ENCODE measurements at places on chromosomes 7 and 10.

DNA sequence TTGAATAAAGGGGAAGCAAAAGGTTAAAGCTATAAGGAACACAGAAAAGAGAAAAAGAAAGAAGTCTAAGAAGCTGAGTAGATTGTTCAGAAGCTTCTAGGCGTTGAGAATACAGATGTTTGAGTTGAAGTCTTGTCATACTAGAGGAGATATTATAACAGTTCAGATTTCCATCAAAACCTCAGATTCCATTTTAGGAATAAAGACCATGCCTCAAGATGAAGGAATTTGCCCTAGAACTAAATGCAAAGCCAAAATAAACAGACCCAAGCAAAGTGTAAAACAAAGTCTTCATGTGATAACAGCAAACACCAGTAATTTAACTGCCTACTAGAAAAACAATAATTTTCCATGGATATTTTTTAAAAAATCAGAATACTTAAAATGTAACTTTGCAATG lies 476.5 kb upstream of the POT1 start:
- no peak for DNase-seq

- DNase-seq, result no peak
Observed at GRCh38 chr10:88592906-88593305, 6.3 kb downstream of the LIPJ start.

DNA sequence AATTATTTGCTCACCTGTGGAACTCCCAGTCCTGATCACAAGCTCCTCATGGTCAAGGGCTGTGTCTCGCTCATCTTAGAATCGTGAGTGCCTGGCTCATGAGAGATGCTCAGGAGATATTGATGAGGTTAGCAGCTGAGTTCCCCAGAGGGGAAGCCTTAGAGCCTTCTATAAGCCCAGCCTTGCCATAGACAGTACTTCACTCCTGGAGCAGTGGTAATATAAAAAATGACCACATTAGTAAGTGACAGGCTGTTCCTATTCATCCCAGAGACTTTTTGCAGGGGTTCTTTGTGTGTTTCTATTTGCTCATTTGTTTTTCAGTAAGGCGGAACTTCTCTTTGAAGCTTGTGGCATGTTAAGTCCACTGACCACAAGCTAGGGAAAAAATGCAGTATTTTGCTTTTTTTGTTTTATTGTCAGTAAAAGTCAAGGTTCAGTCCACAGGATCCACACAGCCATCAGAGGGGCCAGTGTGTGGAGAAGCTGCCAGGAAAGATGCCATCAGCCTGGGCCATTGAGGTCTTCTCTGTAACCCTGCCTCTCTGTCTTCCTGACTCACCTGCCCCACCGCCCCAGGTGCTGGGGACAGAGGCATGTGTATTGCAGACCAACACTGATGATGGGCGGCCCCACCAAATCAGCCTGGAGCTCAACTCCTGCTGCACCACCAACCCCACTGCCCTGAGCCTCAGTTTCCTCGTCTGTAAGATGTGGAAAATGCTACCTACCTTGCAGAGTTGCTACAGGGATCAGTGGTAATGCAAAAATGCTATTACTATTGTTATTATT lies 36.4 kb upstream of the JCAD start:
- DNase-seq, result no peak

DNA sequence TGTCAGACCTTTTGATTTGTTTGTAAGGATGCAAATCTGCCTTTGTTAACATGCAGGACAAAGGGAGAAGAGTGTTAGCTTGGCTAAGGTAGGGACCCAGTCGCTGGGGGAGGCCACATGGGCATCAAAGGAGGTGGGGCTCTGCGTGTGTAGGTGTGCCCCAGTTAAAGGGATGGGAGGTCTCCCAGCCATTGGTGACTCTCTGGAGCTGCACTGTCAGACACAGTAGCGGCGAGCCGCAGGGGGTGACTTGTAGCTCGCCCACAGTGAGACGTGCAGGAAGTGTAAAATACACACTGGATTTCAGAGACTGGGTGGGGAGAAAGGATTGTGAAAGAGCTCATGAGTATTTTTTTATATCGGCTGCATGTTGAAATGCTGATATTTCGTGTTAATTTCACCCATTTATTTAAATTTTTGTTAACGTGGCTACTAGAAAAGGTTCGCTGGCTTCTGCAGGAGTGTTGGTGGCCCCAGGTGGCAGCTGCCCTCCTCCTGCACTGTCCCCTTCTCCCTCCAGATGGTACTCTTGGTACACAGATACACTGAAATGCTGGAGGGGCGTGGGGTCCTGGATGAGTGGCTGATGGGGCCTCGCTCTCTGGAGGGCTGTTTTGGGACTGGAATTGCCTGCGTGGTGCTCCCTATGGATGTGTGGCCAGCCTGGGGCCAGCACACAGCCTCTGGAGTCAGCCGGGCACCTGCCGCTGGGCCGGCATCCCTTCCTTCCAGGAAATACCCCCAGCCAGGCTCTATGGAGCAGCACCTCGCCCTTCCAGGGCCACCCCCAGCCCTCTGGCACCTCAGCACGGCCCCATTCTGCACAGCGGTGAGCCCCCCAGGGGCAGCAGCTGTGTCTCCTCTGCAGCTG lies 59.2 kb downstream of the LHPP start:
- peak; percentile 19 for DNase-seq

DNA sequence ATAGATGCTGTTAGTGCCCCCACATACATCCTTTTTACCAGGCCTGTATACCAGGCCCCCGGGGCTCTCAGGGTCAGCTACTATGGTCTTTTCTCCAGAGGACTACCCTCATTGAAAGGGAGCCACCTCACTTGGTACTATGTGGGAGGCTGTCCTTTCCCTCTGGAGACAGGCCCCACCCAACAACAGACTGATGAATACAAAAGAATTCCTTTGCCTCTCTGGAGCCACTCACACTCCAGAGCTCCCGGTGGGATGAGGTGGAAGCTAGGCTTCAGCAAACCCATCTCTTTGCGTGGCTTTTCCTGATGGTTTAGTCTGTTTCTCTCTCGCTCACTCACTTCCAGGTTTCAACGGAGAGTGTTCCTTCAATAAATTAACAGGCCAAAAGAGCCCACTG lies 30.3 kb downstream of the ANKMY2 start:
- DNase-seq, result no peak

DNA sequence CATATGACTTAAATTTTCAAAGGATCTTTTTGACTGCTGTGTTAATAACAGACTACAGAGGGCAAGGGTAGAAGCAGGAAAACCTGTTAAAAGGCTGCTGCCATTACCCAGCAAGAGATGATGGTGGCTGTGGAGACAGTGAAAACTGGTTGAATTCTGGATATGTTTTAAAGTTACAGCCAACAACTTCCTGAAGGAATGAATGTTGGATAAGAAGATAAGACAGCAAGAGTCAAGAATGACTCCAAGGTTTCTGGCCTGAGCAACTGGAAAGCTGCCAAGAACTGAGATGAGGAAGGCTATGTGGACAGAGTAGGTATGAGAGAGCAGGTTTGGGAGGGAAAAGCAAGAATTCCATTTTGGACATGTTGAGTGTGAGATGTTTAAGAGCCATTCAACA lies 19.1 kb downstream of the CNOT4 start:
- DNase-seq, result peak; percentile 60

- no peak for DNase-seq
Observed at GRCh38 chr10:33871061-33871956, 536.8 kb upstream of the NRP1 start.

- no peak for DNase-seq
Observed at GRCh38 chr10:75405598-75406461, 4.3 kb upstream of the ZNF503 start.

GRCh38 chr7:151310578-151310977 lies 31.0 kb upstream of the NUB1 start:
- peak; percentile 13 for DNase-seq

GRCh38 chr7:134388336-134389019 lies 70.4 kb downstream of the AKR1B1 start:
- DNase-seq, result no peak

DNA sequence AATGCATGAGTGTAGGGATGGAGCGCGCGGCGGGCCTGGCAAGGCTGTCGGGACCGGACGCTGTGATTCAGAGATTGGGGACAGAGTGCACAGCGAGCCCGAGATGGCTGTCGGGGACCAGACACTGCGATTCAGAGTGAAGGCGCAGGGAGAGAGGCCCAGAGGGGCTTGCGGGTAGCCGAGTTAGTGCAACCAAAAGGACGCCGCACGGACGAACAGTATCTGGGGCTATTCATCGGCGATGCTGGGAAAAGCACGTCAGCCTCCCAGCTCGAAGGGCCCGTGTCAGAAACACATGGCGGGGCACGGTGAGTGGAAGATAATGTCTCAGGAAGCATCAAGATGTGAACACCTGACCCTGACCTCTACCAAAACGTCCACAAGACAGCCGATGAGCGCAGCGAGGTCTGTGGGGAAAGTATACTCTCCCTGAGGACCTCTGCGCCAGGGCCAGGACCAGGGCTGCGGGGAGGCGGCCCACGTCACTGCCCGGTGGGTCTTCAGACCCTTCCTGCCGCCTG lies 215.8 kb downstream of the ZMYND11 start:
- DNase-seq, result no peak

DNA sequence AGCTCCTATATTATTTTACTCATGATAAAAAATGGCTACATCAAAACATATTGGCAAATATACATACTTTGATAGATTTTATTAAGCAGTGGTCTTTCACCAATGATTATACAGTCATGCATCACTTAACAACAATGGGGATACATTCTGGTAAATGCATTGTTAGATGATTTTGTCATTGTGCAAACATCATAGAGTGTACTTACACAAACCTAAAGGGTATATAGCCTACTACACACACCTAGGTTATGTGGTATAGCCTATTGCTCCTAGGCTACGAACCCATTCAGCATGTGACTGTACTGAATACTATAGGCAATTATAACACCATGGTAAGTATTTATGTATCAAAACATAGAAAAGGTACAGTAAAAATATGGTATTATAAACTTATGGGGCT lies 98.9 kb upstream of the IL6 start:
- no peak for DNase-seq

DNA sequence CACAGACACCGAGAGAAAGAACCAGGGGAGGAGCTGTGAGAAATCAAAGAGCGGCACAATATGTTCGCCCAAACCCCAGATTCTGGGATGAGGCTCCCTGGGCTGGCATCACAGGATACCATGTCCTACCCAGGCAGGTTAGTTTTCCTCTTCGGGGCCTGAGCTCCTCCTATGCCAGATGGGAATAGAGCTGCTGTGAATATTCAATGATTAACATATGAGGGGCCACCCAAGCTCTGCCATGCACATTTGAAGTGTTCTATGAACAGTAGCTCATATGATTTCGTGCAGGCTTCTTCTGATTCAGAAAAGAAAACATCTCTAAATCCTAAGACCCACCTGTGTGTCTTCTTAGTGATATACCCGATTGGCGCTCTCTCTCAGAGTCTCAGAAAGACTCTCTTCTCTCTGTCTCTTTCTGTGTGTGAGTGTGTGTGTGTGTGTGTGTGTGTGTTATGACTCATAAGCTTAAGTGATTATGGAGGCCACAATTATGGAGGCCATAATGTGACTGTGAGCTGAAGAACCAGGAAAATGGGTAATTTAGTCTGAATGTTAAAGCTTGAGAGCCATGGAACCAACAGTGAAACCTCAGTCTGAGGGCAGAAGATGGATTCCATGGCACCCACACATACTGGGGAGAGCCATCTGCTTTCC lies 220.5 kb downstream of the KLF6 start:
- peak; percentile 13 for DNase-seq

DNA sequence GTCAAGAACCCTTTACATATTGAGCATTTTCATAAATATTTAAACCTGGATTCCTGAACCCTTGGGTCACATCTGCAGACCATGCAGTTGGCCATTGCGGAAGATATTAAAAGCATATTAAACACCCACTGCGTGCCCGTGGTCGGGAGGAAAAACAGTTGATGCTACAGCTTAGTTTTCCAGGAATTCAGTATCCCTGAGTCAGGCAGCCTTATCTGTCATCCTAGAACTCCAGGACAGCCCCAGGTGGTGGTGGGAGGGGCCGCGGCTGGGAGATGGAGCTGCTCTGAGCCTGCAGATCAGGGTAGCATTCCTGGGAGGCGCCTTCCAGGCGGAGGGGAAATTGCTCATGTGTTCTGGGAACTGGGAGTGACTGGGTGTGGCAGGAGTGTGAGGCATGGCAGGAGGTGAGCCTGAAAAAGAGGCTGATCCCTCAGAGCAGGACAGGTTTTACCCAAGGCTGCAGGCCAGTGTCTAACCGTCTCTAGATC lies 222.9 kb upstream of the SH2B2 start:
- DNase-seq, result peak; percentile 68

DNA sequence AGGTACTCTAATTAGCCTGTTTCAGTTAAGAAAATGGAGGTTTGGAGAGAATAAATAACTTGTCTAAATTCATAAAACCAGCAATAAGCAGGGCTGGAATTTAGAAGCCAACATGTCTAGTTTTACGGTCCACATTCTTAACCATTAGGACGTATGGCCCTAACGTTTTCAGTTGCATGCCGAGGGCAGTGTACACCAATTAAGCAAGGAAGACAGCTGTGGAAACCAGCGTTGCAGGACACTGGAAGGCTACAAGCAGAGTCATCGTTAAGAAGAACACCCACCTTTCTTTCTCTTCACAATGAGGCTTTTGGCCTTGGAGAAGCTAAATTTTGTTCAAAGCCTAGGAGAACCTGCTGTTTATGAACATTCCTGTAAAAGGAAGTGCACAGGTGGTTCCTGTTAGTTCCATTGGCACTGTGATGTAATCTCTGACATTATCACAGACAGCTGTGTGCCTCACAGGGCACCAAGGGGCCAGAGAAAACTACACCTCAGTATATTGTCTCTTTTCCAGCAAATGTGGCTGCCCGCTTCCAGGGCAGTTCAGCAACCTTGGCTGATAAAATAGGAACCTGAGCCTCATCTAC lies 21.0 kb downstream of the MPP7 start:
- no peak for DNase-seq

- no peak for DNase-seq
Observed at GRCh38 chr7:65462148-65462716, 88.6 kb downstream of the ZNF92 start.

GRCh38 chr7:42193471-42194129 lies 43.4 kb downstream of the GLI3 start:
- DNase-seq, result peak; percentile 33

GRCh38 chr10:50554995-50555568 lies 68.7 kb downstream of the SGMS1 start:
- peak; percentile 67 for DNase-seq

DNA sequence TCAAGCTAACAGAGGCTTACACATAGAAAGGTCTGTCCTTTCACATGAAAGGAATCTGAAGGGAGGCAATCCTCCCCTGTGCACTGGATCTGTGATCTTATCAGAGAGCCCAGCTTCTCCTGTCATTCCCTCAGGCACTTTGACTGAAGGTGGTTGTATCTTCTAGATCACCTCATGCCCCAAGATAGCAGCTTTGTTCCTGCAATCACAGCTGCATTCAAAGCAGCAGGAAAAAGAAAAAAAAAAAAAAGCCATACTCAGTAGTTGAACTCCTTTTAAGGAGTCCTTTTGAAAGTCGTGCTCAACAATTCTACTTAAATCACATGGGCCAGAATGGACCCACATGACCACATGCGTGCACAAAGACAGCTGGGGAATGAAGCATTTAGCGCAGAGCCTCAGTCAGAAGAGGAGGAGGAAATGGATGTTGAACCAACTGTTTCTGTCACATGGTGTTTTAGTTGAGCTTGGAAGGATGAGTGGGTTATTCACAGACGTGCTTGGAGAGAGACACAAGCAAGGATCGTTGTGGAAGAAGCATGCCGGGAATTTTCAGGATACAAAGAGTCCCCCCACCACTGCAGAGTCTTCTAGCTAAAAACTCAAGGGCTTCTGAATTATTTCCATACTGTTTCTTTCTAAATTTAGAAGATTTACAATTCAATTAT lies 13.0 kb upstream of the PFKP start:
- peak; percentile 26 for DNase-seq

Measured in IMR-90 (cell line).